Glutamatergic neuron (in vitro differentiated cells): ENCODE measurements at places on chromosomes 13 and 19.

DNA sequence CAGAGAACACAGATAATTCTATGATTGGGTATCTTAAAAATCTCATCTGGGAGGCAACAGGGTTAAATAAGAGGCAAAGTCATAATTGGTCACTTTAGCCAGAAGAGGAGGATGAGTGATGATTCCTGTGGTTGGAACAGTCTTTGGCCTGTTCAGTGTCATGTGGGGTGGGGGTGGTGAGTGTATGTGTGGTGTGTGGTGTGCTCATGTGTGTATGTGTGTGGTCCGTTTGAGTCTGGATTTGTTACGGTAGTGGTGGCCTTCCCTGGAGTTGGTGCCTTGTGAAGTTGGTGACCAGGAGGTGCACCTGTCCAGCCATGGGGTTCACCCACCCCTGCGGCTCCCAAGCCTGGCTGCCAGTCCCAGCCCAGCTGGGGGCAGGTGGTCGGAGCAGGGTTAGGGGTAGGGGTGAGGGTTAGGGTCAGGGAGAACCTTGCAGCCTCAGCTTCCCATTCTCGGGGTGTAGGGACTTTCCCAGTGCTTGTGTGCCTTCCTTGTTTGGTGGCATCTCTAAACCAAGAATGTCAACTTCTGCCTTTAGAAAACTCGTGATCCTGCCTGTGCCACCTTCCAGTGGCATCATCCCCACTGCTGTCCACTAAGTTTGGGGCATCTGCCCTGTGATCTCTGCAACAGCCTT lies 97.5 kb downstream of the RAB20 start:
- DNase-seq = no peak

GRCh38 chr13:111475488-111475887 lies 155.0 kb downstream of the TEX29 start:
- DNase-seq = no peak

GRCh38 chr19:4713384-4713951 lies 10.2 kb downstream of the DPP9 start:
- DNase-seq = no peak

- no peak for DNase-seq
These were observed 165.5 kb downstream of the TBC1D4 start for GRCh38 chr13:75316427-75316826.

DNA sequence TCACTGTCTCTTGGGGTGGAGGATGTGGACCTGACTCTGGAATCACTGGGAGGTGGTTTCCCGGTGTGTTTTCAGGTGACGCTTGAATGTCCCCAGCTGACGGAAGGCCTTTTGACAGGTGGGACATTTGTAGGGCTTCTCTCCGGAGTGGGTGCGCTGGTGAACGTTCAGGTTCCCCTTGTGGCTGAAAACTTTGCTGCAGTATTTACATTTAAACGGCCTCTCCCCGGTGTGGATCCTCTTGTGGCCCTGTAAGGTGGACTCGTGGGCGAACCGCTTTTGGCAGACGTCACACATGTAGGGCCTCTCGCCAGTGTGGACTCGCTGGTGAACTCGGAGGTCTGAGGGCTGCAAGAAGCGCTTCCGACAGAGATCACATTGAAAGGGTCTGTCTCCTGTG lies 7.8 kb downstream of the ZSCAN5B start:
- no peak for DNase-seq

DNA sequence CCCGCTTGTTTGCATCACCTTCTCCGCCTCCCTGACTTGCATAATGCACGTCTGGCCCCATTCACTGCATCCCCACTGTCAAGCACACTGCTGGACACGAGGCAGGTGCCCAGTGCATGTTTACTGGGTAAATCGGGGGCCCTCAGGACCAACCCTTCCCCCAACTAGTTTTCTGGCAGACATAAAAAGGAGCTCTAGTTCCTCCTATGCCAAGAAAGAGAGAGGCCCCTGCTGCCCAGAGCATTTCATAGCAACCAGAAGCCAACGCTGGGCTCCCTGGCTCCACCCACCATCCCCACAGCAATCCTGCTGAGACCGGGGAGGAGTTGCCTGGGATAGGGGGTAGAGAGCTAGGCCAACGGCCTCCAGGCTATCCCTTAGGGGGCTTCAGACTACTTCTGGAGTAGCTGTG lies 23.2 kb downstream of the ANKRD27 start:
- peak; percentile 52 for DNase-seq

DNA sequence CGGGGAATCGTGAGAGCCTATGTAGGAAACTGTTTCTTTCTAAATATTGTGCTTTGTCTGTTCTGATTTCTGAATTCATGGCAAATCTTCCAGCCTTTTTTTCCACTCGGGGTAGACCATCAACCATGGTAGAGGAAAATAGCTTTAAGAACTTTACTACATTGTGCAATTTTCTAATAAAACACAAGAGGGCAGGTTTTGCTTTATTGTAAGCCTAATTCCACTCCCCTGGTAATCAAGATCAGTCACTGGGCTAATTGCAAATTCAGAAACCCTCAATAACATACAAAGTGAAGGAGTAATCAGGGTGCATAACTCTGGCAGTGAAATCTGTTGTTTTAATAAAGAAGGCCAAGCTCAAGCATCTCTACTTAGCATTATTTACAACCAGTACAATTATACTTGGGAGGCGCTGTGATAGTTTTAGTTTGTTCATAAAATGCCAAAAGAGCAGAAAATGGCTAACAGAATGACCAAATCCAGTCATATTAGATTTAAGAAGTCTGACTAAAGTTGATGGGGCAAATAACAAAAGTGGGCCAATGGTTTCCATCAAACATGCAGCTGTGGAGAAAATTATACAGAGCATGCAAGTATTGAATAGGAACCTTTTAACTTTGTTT lies 43.8 kb downstream of the DCT start:
- no peak for DNase-seq

DNA sequence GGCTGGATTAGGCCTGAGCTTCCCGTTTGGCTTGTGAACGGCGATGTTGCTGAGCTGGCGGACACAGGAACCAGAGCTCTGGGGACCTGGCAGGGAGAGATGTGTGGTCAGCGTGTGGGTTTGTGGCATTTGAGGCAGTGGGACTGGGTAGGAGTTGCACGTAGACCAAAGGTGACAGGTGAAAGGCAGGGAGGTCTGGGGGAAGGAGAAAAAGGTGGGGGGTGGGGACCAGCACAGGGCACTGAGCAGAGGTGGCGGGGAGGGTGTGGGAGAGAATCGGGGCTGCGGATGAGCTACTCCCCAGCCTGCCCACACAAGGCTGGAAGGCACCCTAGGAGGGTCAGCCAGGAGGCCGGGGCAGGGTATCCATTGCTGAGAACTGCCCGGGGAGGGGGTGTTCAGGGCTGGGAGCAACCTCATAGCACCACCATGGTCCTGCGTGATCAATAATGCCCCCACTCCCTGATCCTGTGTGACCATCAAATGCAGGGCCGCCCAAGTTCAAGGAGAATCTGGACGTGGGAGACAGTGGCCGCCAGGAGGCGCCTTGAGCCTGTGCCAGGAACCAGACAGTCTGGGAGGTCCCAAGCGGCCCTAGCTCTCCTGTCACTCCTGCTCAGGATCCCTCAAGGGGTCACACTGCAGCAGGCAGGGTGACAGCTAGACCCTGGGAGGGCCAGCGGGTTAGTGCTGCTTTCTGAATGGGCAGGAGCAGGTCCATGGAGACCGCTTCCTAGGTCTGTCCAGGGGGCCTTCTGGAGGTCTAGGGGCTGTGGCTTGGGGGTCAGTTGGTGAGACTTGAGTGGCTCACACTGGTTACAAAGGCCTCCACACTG lies 12.8 kb upstream of the SELENOW start:
- peak; percentile 88 for DNase-seq

DNA sequence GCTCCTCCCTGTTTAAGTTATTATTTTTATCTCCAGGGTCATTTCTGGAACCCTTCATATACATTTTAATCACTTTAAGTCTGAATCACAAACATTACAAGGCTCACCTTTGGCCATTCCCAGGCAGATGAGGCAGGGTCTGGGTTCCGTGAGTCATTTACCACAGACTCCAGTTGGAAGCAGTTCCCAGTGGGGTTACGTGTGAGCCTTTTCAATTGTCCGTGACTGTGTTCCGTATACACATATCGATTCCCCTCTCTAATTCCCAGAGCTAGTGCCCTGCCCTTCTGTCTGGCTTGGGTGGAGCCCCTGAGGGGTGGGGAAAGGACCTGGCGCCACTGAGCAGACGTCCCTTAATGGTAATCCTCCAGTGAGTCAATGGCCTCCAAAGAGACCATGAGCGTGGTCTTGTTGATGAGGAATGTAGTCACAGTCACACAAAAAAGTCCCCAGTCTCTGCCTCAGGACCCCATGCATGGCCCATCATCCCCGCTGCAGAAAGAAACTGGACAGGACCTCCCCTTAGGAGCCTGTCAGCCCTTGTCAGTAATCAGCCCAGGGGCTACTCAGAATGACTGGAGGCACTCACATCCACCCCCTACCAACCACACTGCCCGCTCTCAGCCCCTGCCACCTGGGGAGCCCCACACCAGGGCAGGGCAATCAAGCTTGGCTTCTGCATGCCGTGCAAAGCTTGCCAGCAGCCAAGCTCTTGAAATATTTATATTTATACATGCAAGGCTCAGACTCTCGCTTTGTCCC lies 144.4 kb downstream of the ZIC5 start:
- DNase-seq = no peak

DNA sequence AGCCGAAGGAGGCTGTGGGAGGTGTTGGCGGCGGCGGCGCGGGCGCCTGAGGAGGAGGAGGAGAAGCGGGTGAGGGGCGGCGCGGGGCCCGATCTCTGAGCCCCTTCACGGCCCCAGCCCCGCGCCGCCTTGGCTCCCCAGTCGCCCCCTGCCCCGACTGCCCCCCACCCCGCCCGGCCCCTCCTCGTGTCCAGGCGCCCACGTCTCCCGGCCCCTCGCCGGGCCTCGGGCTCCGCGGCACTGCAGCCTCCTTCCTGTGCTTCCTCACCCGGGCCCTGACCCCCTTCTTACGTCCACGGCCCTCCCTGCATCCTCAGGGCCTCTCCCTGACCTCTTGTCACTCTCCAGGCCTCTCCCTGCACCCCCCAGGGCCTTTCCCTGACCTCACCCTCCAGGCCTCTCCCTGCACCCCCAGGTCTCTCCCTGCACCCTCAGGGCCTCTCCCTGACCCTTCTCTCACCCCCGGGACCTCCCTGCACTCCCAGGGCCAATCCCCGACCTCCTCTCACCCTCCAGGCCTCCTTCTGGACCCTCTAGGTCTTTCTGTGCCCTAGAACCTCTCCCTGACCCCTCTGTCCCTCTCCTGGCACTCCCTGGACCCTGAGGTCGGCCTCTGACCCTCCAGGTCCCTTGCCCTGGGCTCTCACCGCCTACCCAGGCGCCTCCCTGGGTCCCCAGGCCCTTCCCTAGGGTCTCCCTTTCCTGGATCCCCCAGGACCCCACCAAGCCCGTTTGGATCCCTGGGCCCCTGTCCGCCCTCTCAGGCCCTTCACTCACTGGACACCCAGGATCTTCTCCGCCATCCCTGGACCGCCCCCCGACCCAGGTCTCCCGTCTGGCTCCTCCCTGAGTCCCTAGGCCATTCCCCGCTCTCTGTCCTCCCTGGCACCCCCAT lies 460 bp downstream of the KMT5C start:
- DNase-seq = peak; percentile 54

GRCh38 chr13:109840201-109840892 lies 54.0 kb upstream of the IRS2 start:
- no peak for DNase-seq

DNA sequence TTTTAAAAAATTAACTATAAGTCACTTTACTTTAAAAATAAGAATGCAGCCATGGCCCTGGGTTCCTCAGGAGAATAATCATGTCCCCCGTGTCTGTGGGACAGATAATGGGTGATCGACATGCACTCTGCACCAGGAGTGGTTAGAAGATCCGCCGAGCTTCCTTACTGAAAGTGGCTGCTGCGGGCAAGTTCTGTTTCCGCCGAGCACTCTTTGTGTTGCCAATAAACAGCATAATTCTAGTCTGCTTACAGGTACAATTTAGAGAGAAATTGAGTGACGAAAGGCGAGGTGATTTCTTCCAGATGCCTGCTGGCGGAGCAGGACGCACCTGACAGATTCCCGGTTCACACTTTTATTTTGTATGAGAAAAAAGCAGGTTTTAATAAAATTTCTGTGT lies 139.0 kb downstream of the SOX1 start:
- no peak for DNase-seq

DNA sequence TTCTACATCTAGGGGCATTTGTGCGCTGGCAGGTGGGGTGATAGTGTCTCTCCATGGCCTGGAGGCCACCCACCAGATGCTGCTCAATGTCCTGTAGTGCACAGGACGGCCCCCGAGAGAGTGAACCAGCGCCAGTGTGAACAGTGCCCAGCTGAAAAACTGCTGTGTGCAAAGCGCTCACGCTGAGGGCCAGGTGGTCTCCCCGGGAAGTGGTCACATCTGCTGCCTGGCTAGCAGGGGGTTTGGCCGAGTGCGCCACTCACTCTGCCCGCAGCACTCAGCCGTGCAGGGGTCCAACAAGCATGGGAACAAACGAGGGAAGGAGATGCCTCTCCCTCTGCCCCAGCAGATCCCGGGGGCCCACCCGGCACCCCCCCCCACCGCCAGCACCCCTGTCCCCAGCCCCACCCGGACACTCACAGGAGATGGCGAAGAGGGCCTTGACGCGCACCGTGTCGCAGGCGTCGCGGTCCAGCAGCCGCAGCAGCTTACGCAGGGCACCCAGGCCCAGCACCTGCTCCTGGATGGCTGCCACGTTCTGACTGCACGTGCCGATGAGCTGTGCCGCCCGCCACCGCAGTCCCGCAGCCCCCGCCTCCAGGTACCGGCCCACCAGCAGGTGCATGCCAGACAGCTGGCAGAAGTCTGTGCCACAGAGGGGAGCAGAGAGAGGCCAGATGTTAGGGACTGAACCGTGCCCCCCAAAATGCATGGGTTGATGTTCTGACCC lies 5.8 kb downstream of the HSPBP1 start:
- DNase-seq = no peak

DNA sequence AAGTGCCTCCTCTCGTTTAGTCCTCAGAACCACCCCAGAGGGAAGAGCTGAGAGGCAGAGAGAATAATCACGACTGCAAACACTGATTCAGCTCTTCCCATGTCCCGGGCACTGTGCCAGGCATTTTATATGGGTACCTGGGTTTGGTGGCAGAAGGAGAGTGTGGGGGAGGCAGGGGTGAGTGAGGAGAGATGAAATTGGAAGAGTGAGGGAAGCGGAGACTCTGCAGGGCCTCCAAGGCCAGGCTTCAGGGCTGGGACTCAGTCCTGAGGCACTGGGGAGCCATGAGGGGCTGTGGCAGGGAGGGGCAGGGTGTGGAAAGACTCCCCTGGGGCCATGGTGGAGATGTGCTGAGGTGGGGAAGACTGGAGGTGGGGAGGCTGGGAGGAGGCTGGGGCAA lies 8.7 kb downstream of the SYNGR4 start:
- no peak for DNase-seq
